Spinal cord (tissue), 10 donors: ENCODE measurements at places on chromosomes 16 and 17. TPM values are rescaled to one million over a fixed set of nuclear protein-coding genes. Genes with fewer than 3 reads are reported as not detected.

Gene IL4R
- total RNA-seq, result 9.8 TPM

Gene TBC1D3E
- not detected for total RNA-seq

Gene NAA60
- total RNA-seq, result 18.5 TPM

Gene C16orf86
- total RNA-seq, result 2.8 TPM

Gene TOM1L1
- total RNA-seq, result 27.9 TPM

Gene GNAO1
- total RNA-seq, result 75.7 TPM

- no peak for DNase-seq
These were observed 27.3 kb downstream of the SRCIN1 start for GRCh38 chr17:38578229-38579082.

GRCh38 chr16:88785106-88785924 lies at the start of gene PIEZO1:
PIEZO1 (minus strand) TSS chr16:88785220; CDS start chr16:88784964, 256 bp downstream.
- DNase-seq, result no peak

DNA sequence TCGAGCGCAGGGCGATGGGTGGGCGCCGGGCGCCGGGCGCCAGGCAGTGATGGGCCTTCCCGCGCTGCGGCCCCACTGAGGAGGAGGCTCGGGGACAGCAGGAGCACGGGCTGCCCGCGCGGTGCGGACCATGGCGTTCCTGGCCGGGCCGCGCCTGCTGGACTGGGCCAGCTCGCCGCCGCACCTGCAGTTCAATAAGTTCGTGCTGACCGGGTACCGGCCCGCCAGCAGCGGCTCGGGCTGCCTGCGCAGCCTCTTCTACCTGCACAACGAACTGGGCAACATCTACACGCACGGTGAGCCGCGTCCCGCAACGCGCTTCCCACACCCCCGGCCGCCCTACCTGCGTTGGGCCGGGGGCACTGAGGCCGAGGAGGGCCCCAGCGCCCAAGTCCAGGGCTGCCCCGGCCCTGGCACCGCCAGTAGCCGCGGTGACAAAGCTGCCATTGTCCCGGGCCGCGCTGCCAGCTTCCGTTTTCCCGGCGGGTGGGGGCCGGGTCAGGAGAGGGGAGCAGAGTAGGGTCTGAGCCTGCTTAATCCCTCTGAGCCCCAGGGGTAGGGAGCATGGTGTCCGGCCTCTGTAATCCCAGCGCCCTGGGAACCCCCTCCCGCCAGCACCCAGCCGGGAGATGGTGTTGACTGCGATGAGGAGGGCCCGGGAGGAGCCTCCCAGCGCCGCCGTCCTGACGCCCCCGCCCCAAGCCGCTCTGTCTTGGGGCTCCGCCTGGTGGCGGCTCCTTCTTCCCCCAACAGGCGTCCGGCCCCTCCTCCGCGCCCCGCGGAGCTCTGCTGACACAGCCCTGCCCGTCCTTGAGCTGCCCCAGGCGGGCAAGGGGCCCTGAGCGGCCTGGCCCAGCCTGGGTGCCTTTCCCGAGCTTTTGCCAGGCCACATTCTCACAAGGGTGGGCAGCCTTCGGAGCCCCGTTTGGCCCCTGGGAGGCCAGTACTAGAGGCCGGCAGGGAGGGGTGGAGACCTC lies 685 bp downstream of the PAQR4 start:
- peak; percentile 64 for DNase-seq

GRCh38 chr17:44911133-44912001 lies 3.9 kb downstream of the GFAP start:
- DNase-seq, result no peak

GRCh38 chr16:73199214-73199613 lies 151.3 kb upstream of the ZFHX3 start:
- no peak for DNase-seq

DNA sequence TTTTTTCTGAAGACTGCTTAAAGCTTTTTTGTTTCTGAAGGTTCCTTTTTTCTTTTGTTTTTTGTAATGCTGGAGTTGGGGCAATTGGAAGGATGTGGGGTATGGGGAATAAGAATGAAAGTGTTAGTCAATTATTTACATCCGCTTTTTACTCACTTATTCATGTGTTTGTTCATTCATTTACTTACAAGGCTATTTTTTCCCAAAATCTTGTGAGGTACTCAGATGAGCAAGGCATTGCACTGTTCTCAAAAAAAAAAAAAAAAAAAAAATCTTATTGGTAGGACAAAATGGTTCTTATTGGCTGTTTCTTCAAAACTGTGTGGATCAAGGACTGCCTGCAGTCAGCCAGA lies 55.7 kb downstream of the PLD6 start:
- DNase-seq, result no peak

- DNase-seq, result no peak
These were observed 8.9 kb upstream of the C16orf74 start for GRCh38 chr16:85759631-85760419.

DNA sequence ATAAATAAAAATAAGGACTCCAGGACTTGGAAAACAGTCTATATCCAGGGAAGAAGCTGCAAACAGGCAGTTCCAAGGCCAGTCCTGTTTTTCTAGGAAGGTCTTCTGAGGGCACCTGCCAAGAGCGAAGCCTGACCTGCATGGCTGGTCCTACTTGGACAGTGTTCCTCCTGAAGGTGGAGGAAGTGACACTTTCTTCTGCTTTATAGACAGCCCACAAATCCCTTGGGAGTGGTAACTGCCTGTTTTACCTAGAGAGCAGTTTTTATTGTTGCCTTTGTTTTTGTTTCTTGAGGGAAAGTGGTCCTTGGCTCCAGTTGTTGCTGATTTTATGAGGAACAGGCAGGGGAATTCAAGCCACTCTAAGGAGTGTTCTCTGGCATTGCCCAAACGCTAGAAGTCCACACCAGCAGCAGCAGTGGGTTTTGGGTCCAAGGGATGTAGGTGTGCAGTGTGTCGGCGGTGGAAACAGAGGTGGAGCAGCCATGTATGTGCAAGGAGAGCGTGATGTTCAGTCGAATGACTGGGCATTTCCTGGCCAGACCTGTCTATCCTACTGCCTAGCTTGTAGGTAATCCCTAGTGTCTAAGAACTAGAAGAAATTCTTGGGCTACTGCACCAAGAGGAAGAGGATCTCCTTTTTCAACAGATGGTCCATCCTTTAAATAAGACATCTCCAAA lies 35.3 kb downstream of the LDHD start:
- no peak for DNase-seq

DNA sequence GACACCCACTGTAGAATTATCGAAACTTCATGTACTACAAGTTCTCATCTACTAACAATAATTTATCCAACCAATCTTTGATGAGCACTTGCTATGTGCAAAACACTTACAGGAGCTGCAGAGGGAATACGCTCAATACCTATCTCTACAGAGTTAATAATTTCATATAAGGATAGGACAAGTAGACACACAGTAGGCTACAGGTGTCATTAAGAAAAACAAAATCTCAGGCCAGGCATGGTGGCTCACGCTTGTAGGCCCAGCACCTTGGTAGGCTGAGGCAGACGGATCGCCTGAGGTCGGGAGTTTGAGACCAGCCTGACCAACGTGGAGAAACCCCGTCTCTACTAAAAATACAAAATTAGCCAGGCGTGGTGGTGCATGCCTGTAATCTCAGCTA lies 91.3 kb upstream of the PLEKHM1 start:
- no peak for DNase-seq

DNA sequence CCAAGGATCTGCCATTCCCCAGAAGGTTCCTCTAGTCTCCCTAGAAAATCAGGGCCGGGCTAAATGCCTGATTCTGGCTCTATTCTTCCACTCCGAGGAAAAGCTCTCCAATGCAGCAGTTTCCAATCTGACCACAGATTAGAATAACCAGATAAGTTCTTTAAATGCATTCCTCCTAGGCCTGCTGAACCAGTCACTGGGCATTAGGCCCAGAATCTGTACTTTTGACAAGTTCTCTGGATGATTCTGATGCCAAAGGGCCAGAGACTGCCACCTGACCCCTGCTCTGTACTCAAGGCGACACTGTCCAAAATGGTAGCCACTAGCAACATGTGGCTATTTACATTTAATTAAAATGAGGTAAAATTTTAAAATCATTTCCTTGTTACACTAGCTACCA lies 22.3 kb downstream of the MAP3K14 start:
- no peak for DNase-seq

GRCh38 chr16:78353640-78354275 lies 254.3 kb downstream of the WWOX start:
- no peak for DNase-seq

GRCh38 chr17:20035501-20035900 lies 26.3 kb downstream of the SPECC1 start:
- DNase-seq, result no peak

DNA sequence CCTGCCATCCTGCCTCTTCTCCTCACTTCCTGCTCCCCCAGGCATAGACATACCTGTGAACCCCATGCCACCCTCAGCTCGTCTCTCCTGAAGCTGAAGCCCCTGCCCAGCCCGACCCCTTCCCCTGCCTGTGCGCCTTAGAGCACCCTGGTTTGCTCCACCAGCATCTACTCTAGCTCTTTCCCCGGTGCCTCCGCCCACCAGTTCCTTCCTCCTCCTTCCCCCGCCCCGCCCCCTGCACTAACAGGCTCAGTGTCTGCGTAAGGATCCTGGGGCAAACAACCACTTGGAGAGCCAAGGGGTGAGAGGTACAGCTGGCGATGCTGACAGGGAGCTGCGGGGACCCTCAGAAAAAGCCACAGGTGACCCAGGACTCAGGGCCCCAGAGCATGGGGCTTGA lies 1.9 kb downstream of the GPR142 start:
- DNase-seq, result no peak

DNA sequence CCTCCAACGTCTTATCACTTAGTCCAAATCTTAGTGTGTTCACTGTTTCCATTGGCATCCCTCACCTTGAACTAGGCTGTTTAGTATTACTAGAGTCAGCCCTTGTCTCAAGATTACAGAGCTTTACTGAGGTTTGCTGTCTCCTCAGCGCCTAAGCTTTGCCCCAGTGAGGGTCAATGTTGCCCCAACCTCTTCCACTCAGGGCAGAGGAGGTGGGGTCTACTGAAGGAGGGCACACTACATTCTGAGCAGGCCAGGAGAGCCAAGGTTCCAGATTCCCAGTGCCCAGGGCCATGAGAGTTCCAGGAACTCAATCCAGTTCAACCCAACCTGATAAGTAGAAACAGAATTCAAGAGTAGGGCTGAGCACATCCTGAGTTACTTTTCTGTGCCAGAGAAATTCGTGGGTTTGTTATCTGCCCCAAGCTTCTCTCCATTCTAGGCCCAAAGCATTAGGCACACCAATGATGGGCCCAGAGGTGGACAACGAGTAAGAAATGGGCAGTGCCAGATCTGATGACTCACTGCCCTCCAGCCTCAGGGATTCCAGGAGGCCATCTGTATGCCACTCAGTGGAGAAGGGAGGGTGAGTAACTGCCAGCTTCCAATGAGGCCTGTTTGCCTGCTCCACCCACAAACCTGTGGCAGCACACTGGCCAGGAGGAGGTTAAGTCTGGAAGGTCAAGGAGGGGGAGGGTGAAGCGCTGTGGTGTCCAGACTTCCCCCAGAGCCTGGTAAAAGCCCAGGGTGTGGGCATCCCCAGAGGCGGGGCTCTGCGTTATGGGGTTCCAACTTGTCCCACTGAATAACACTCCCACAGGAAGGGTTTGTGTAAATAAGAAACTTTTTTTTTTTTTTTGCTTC lies 8.2 kb downstream of the TUBG2 start:
- DNase-seq, result no peak

DNA sequence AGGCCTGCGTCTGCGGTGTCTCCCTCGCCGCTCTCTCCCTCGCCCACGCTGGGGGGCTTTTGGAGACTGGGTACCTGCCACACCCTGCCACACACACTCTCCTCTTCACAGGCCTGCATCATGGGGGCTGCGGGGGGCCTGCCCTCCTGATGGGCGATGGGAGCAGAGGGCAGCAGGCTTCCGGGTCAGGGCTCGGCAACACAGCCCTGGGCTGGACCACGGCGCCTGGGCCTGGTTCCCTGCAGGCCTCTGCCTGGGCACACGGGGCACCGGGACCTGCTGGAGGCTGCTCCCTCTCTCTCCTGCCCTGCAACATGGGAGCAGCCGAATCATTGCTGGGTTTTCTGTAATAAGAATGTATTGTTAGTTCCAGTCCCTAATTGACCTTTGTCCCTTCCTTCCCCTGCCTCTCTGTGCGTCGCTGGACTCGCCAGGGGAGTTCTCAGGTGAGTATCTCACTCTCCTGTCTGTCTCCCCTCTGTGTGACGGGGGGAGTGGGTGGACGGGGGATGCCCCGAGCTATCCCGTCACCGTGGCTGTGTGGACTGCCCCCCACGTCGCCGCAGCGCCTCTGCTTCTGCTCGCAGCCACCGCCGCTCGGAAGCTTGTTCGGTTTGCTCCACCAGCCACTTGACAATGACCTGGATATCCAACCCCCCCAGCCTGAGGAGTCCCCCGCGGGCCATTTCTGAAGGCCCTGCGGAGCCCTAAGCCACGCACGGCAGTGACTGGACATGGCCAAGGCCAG lies 13.5 kb downstream of the NME3 start:
- no peak for DNase-seq
